ENCODE measurements at places on chromosomes 7 and 10.

DNA sequence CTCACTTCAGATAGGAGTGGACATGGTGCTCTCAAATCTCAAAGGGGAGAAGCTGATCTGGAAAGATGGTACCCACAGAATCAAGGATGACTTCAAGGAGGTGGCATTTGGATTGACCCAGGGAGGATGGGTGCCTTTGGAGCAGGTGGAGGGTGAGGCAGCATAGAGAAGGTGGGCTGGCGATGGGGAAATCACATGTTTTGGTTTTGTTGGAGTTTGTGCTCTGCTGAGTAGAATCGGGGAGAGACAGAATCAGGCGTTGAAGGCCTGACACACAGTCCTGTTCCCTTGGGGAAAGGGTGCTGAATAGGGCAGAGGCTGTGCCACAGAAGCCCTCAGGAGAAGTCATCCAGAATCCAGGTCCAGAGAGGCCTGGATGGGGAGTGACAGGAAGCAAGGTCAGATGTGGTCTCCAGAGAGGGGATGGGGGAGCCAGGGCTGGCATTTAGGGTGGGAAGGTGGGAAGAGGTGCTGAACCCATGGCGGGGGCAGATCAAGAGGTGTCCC is 291.1 kb downstream of the GLRX3 start:
- DNase-seq: no peak

- peak; percentile 52 for DNase-seq
Observed at GRCh38 chr10:69101451-69102095, 13.7 kb downstream of the SRGN start.

DNA sequence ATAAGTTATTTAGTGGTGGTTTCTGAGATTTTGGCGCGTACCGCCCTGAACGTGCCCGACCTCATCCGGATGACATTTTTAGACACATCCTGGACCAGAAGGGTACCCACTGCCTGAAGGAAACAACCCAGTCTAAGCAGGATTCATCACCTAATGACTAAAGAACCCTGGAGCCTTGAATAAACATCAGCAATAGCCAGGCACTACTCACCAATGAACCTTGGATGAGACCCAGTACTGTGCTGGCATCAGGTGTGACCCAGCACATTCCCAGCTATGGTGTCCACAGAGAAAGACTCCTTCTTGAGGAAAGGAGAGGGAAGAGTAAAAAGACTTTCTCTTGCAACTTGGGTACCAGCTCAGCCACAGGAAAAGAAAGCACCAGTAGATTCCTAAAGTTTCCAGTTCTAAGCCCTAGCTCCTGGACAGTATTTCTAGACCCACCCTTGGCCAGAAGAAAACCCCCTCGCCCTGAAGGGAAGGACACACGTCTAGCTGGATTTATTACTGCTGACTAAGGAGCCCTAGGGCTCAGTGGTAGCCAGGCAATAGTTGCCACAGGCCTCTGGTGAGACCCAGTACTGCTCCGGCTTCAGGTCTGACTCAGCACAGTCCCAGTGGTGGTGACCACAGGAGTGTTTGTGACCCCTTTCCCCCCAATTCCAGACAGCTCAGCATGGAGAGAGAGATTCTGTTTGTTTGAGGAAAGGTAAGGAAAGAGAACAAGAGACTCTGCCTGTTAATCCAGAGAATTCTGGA is 32.5 kb downstream of the ZNF277 start:
- DNase-seq: no peak

DNA sequence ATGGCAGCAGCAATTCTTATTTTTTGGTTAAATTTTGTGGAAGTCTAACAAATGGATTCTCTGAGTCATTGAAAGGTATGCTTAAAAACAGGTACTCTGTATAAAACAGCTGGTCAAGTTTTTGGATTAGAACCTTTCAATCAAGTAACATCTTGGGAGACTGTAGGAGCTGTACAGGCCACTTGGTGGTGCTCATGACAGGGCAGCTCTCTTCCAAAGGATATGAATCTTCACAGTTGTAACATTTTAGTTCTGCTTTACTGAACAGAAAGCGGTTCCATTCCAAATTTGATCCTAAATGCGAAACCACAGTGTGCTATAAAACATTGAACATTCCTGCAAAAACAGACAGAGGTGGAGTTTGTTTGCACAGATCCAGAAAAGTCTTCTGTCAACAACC is 44.5 kb upstream of the AGR3 start:
- peak; percentile 34 for DNase-seq

DNA sequence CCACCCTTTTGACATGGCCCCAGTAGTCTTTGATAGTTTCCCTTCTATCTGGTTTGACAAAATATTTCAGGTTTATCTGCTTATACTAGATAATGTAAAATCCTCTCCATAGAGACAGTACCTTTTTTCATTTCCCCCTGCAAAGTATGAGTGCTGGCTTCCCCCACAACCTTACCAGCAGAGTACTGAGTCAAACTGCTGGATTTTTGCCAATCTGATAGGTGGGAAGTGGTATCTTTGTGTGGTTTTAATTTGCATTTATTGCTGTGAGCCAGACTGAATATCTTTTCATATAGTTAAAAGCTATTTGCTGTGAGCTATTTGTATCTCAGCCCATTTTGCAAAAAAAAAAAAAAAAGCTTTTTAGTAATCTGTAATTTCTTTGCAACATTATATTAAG is 32.1 kb upstream of the HECTD2 start:
- no peak for DNase-seq

- DNase-seq: no peak
Observed at GRCh38 chr10:235915-236314, 100.7 kb downstream of the ZMYND11 start.

DNA sequence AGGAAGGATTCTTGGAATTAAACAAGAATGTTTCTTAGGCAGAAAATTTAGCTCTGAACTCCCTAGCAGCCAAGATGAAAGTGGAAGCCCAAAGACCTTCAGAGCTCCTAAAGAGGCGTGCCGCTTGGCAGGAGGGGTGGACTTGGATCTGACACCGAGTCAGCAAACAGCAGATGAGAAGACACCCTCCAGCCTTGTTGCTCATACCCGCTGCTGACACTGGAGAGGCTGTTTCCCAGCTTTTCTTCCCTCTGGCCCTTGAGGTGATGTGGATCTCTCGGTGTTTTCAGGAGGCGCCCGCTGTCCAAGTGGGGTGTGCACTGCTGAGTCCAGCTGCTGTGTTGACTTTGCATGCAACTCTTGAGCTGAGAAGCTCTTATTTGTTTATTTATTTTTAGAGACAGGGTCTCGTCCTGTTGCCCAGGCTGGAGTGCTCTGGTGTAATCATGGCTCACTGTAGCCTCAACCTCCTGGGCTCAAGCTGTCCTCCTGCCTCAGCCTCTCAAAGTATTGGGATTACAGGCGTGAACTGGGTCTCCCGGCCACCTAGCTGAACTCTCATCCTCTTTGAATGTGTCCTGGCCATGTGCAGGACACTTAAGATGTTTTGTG is 21.5 kb downstream of the SLC18A2 start:
- DNase-seq: no peak

GRCh38 chr7:26370011-26370410 is 78.3 kb downstream of the SNX10 start:
- DNase-seq: no peak

- no peak for DNase-seq
Observed at GRCh38 chr7:79352323-79352722, 101.1 kb downstream of the MAGI2 start.

DNA sequence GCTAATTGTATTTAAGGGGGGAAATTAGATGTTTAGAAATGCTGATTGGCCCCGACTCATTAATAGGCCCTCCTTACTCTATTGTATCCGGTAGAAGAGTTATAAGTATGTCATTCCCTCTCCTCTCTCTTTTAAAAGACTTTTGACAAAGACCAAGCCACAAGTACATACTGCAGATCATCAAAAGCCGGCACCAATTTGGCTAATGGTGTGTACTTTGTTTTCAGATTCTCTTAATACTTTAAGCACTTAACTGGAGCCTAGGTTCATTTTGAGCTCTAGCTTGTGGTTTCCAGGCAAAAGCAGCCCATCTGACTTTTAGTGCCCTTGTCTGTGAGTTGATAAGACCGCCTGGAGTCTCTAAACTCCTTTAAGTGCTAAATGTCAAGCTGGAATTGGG is 210.0 kb upstream of the LYZL1 start:
- DNase-seq: no peak

- DNase-seq: no peak
Observed at GRCh38 chr7:92276460-92276864, 30.7 kb downstream of the ANKIB1 start.

DNA sequence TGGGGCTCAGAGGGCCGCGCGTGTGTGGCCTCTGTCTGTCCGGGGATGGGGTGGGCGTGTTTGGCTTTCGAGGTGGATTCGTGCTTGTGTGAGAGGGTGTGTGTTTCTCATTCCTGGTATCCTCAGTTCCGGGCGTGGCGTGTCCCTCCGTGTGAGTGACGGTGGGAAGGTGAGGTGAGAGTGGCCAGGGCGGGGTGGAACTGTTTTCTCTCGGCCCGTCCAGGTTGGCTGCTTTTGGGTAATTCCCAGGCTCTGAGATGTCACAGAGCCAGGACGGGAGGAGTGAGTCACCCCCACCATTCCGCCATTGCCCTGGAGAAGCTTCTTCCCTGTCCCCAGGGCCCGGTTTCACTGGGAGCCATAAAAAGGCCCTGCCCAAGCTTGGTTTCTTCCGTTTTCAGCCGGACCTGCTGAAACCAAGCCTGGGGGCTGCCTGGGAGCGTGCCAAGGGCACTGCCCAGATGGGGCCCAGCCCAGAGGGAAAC is 21.3 kb upstream of the CLDN4 start:
- DNase-seq: no peak

GRCh38 chr10:21953585-21954057 is 49.9 kb downstream of the DNAJC1 start:
- peak; percentile 27 for DNase-seq

DNA sequence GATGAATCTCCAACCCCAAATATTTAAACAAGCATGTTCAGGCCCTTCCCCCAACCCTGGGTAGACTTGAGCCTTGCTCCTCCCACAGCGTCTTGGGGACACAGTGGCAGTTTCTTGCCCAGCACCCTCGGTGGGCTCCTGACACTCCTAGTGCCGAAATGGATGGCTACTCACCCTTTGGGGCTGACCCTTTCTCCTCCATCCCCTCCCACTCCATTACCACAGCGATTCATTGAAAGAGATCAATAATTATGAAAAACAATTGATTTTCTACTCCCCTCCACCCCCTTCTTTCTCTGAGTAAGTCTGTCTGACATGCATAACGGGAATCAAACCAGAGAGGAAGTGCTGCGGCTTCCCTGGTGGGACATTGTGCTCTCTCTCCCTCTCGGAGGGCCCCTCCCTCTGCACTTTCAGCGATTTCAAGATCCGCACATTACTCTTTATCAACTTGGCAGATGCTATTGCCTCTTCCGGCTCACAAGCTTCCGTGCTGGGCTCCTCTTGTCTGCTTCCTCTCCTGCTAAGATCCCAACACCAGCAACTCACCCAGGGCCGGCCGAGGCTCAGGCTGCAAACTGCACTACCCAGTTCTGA is 79.0 kb upstream of the PLXNA4 start:
- peak; percentile 67 for DNase-seq

- no peak for DNase-seq
Observed at GRCh38 chr7:154591544-154591943, 411.4 kb downstream of the PAXIP1 start.

- DNase-seq: no peak
Observed at GRCh38 chr10:71081229-71081560, 131.2 kb upstream of the UNC5B start.

DNA sequence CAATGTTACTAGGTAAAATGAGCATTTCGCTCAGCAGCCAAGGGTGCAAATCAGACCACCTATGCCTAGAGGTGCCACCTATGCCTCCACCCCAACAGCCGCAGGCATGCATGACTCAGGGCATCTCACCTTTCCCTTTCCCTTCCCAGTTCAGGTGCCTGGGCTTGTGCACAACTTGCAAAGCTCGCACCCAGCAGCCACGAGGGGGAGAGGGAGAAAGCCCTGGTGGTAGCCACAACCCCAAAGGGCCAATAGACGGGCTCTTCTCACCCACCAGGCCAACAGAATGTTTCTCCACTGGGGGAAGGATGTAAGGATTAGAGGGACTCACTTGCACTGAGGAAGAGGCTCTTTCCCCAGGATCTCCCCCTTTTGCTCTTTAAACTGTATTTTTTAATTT is 462.3 kb upstream of the PCDH15 start:
- DNase-seq: no peak

- DNase-seq: peak; percentile 13
Observed at GRCh38 chr10:116723428-116724281, 18.7 kb downstream of the HSPA12A start.

DNA sequence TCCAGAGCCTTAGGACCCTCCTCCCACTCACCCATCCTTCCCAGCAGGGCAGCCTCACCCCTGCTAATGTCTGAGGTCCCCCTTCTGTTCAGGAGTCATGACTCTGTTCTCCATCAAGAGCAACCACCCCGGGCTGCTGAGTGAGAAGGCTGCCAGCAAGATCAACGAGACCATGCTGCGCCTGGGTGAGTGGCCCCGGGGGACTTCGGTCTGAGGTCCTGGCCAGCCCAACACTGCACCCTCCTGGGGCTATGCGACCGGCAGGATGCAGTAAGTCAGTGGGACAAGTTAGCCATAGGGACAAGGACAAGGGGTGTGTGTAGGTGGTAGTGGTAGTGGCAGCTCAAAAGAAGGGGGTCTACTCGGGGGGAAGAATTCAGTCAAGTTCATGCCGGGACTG is 16.2 kb upstream of the AHCYL2 start:
- DNase-seq: no peak

DNA sequence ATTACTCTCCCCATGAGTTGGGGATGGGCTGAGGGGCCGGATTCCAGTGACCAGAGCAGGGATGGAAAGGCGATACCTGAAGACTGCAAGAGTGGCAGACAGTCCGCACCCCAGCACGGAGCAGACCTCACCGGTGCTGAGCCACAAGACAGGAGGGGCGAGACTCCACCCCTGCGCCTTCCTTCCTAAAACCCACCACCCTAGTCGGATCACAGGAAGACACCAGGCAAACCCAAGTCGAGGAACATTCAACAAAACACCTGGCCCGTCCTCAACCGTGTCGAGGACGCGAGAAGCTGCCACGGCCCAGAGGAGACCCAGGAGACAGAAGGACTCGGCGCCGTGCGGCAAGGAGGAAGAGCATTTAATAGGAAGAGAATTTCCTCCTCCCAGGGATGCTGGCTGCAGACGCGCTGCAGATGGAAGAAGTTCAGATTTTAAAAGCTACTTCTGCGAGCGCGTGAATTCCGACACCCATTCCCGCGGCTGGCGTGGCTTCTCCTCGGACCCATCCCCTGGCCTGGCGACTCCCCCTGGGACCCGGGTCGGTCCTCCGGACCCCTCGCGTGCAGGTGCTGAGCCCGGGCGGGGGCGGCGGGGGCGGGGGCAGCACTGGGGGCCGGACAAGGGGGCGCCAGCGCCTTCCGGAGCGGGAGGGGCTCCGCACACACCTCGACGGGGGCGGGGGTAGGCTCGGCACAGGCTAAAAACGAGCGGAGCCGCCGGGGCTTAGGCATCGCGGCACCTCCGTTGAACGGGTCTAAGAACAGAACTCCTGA is 563 bp upstream of the UTF1 start:
- no peak for DNase-seq

GRCh38 chr7:73823257-73823656 is 7.5 kb upstream of the CLDN4 start:
- DNase-seq: no peak

DNA sequence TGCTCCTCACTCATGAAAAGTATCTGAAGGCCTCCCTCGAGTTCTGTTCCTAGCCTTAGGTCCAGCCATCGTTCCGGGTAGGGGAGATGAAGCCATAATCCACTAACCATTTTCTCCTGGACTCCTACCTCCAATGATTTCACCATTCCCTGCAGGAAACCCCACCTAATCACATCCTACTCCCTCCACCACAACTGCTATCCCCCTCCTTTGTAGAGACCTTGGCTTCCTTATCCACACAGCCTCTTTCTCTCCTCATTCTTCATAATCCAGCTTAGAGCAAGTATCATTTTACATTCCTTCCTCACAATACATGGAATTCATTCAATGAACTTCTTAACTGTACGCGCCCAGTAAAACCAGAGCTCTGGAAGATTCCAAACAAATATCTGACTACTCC is 18.7 kb downstream of the HNRNPF start:
- no peak for DNase-seq
